ENCODE measurements at places on chromosomes 12 and 14.

GRCh38 chr14:56487090-56487667 lies 92.4 kb upstream of the TMEM260 start:
- DNase-seq: no peak

GRCh38 chr12:101696251-101697196 lies 916 bp upstream of the CHPT1 start:
- DNase-seq: no peak

- DNase-seq: no peak
Measured at GRCh38 chr12:71011261-71011660, 90.7 kb upstream of the PTPRR start.

- DNase-seq: no peak
Measured at GRCh38 chr12:81339071-81339470, 261.2 kb downstream of the ACSS3 start.

DNA sequence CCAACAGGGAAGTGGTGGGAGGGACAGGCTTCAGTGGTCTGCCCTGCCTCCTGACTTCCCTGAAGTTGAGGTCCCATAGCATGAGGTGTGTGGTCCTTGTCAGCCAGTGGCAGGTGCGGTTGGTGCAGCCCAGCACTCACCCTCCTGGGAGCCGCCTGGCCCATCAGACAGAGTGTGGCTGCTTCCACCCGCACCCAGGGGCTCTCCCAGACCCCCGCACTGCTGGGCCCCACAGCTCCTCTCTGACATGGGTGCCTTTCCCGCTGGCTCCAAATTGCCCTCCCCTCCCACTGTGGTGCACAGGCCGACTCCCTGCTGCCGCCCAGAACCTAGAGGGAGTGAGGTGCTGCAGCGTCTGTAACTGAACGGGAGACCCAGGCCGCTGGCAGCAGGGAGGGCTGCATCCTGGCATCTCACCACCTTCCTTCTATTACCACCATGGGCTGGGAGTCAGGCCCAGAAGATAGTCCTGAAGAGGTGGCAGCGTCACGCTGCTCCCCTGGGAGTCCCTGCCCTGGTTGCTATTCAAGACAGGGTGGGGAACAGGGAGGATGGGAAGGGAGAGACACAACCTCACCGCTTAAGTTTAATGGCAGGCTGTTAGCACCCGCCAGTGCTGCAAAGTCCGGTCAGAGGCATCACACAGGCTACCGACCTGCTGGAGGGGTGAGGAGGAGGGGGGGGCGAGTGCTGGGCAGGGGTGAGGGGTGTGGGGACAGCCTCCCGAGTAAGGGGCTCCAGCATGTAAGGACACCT lies 180.6 kb upstream of the PRMT8 start:
- no peak for DNase-seq

GRCh38 chr12:6226002-6226678 lies 25.9 kb downstream of the CD9 start:
- no peak for DNase-seq

- DNase-seq: no peak
Measured at GRCh38 chr12:102564026-102564425, 83.7 kb upstream of the IGF1 start.

GRCh38 chr14:24067133-24068082 lies 4.0 kb upstream of the CPNE6 start:
- DNase-seq: no peak

DNA sequence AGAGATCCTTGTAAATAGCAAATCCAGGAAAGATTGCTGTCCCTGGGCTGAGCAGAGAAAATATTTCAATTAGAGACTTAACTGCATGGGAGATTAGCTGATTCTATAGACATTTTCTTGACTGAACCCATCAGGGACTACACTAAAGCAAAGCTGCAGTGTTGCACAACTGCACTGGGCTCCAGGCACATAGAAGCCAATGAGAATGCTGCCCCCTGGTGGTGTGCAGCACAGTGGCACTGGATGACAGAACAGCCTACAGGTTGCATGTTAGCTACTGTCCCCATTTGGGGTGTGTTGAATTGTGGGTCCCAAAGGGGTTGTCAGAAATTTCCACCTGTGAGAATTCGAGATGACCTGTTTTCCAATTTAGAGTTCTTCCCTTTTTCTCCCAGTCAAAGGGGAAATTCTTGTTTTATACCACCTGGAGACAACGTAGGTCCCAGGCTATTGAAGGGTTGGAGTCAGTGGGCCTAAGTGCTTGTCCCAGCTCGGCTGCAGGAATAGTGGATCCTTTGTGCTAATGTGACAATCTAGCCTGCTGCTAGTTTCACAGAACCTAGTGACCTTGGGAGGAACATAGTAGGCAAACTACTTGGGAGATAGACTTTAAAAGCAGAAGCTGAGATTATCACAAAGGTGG lies 114.7 kb downstream of the SLC8A3 start:
- no peak for DNase-seq

- no peak for DNase-seq
Measured at GRCh38 chr12:78392918-78393317, 471.7 kb upstream of the SYT1 start.

DNA sequence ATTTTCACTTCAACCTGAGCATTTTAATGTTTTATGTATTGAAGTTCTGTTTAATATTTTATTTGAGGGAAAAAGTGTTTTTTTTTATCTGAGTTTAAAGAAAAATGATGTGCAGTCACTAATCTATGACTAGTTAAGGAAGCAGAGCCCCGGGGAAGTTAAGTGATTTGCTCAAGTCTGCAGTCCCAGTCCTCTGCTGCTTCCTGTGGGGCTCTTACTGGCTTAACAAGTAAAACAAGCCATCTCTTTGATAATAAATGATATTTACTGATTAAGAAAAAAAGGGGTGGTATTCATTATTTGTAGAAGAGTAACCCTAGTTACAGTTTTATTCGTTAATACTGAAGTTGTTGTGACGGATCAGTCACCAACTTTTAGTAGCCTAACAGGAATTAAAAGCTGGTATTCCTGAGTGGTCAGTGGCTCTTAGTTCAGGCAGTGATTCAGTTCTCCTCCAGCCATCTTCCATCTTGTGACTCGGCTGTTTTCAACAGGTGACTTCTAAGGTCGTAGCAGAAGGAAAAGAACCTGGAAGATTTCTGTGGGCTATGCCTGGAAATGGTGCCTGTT lies 21.7 kb downstream of the BICDL1 start:
- DNase-seq: no peak

- no peak for DNase-seq
Measured at GRCh38 chr14:90828642-90829487, 12.6 kb upstream of the TTC7B start.

- no peak for DNase-seq
Measured at GRCh38 chr14:55600784-55601561, 21.0 kb downstream of the KTN1 start.

- DNase-seq: no peak
Measured at GRCh38 chr12:103964805-103965204, 867 bp upstream of the TDG start.

- no peak for DNase-seq
Measured at GRCh38 chr12:29066011-29066588, 83.0 kb upstream of the FAR2 start.

GRCh38 chr14:78282437-78282836 lies 112.3 kb downstream of the NRXN3 start:
- DNase-seq: no peak

DNA sequence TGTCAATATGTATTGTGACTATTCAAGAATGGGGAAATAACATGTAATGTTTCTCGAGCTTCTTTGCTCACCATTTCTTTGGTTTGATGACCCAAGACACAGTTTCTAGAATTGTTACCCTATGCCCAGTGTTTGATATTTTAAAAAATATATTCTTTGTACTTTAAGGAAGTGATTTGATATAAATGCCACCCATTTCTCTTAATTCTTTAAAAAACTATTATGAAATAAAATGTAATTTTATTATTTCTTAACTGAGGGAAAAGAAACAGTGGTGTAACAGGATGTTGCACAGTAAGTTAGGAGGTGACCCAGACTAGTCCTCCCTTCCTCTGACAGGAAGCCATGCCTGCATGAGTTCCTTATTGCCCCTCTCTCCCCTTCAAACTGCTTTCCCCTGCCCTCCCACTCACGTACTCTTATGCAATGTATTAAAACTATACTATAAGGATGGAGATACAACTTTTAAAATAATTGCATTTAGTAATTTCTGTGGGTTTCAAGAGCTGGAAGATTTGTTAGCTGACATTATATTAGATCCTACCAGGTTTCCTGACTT lies 279.4 kb downstream of the TMTC2 start:
- DNase-seq: no peak

DNA sequence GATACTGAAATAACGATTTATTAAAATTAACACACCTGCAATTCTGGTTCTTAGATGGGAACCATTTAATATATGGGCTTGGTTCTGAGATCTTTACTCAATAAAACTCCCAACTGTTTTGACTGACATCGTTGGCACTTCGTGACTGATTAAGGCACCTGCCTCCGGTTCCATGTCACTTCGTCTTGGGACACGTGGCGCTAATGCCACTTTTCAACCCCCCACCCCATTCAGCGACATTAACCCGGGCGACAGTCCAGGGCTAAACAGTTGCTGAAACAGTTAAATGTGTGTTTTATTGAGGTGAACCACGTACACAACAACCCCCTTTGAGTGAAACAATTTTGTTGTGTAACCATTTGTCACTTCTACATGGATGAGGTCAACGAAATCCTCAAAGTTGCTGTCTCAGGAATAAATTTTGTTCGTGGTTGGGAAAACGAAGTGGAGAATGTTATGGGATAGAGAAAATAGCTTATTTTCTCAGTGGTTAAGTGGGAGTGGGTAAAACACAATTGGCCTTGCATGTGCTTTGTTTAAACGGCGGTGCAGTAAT lies 9.9 kb upstream of the SLC38A2 start:
- no peak for DNase-seq

GRCh38 chr12:72075401-72075800 lies 136.8 kb downstream of the TPH2 start:
- no peak for DNase-seq

Measured in activated gamma-delta T cell (primary cell).